ENCODE measurements at places on chromosomes 3 and 15. TPM values are rescaled to one million over a fixed set of nuclear protein-coding genes. Genes with fewer than 3 reads are reported as not detected.

DNA sequence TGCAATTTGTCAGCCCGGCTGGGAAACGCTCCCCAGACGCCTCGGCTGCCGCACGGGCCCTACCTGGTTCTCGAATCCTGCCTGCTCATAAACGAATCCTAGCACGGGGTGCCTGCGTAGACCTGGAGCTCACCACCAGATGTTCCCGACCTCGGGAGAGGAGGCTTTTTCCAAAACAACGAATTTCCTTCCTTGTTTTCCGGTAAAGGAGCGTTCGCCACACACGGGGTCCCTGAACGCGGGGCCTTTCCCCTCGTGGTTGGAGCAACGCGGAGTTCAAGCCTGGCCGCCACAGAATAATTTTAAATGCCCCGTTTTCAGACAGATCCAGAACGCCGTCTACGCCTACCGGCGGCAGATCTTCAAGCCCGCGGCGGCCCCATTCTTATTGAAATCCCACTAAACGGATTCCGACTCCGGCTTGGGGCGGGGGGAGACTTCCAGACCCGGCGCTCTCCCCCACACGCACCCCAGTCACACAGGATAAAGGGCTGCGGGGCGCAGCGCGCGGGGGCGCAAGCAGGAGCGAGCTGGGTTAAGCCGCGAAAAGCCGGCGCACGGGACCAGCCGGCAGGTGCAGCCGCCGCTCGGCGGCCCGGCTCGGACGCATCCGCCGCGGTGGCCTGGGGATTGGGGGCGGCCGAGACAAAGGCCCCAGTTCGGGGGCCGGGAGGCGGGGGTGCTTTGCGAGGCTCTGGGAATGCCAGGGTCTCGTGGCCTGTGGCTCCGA, 895 bp downstream of the GATA2 start:
- DNase-seq = no peak
- peak overlapping the region; percentile 19 for H3K4me3 ChIP-seq
- peak overlapping the region; percentile 76 for H3K27ac ChIP-seq
- peaks cover 34% of the 10 kb centered on the region for H3K4me1 ChIP-seq

DNA sequence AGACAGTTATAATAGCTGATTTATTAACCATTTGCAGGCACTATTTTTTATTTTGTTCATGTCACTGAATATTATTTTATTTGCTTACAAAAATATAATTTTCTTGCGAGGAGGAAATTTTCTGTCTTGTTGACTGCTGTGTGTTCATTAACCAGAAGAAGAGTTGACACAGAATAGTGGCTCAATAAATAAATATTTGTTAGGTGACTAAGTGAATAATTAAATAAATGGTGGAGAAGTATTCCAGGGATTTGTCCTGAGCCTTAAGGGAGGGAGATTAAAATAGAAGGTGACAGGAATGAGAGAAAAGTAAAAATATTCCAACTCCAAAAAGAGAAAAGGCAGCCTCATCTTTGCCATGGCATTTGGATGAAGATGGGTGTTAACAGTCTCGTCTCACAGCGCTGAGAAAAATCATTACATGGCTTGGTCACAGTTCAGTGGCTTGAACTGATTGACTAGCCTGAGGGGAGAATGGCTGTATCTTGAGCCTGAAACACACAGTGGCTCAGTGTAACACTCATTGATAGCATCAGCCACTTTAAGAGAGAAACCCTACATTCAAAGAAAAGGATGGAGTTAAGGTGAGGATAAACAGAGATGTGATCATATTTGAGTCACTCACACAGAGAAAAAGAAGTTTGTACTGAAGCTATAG, 449.9 kb upstream of the NAALADL2 start:
- no peak for DNase-seq
- no peak overlapping the region for H3K27ac ChIP-seq

DNA sequence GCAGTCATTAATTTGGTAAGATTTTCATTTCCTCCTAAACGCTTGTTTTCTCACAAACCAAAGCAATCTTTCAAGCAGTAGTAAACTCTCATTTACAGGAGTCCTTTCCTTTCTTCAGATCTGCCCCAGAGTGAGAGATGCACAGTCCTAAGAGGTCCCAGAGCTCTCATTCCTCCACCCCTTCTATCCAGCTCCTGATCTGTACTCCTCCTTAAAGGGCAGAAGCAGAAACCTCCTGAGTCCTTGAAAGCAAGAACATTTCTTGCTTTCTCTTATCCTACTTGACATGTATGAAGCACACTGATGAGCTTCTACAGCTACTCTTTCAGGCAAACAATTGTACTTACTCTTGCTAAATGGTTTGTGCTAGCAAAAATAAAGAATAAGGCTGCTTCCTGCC, 11.7 kb downstream of the EXD1 start:
- no peak overlapping the region for H3K4me3 ChIP-seq
- no peaks in the 10 kb centered on the region for H3K4me1 ChIP-seq
- no peak for DNase-seq
- H3K36me3 ChIP-seq = no peaks in the 10 kb centered on the region
- no peaks in the 10 kb centered on the region for H3K27me3 ChIP-seq

- no peak overlapping the region for H3K27ac ChIP-seq
- H3K36me3 ChIP-seq = no peaks in the 10 kb centered on the region
- DNase-seq = no peak
These were observed 35.5 kb upstream of the CGNL1 start for GRCh38 chr15:57340682-57341259.

The IRAK2 gene
- total RNA-seq = 5.1 TPM

GRCh38 chr3:4358273-4358672, 55.1 kb downstream of the SETMAR start:
- H3K4me3 ChIP-seq = no peak overlapping the region
- H3K27ac ChIP-seq = no peak overlapping the region
- DNase-seq = no peak
- no peaks in the 10 kb centered on the region for H3K27me3 ChIP-seq
- no peaks in the 10 kb centered on the region for H3K4me1 ChIP-seq

GRCh38 chr3:151219056-151219455, 16.0 kb upstream of the GPR171 start:
- H3K27me3 ChIP-seq = no peaks in the 10 kb centered on the region
- H3K4me3 ChIP-seq = no peak overlapping the region
- no peaks in the 10 kb centered on the region for H3K36me3 ChIP-seq
- H3K27ac ChIP-seq = no peak overlapping the region
- H3K4me1 ChIP-seq = no peaks in the 10 kb centered on the region
- DNase-seq = no peak

DNA sequence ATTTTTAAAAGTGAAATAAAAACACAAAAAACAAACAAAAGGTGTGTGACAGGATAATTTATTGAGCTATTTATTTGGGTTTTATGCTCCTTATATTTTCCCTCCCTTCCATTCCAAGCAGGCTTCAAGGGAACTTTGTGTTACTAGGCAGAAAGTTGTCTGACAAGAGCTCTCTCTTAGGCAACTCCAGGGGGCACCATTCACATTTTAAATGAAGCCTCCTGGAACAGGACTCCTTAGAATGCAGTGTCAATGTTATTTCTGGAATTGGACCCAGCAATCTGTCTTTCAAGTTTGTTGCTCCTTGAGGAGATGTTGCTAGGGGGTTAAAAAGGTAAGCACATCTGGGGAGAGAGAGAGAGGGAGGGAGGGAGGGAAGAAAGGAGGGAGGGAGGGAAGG, 5.4 kb upstream of the RFX7 start:
- DNase-seq = no peak
- no peaks in the 10 kb centered on the region for H3K36me3 ChIP-seq
- H3K4me3 ChIP-seq = no peak overlapping the region

The P2RY13 gene
- not detected for total RNA-seq

The GADL1 gene
- not detected for total RNA-seq

The CLDN18 gene
- total RNA-seq = not detected

The ELP6 gene
- 47.1 TPM for total RNA-seq

DNA sequence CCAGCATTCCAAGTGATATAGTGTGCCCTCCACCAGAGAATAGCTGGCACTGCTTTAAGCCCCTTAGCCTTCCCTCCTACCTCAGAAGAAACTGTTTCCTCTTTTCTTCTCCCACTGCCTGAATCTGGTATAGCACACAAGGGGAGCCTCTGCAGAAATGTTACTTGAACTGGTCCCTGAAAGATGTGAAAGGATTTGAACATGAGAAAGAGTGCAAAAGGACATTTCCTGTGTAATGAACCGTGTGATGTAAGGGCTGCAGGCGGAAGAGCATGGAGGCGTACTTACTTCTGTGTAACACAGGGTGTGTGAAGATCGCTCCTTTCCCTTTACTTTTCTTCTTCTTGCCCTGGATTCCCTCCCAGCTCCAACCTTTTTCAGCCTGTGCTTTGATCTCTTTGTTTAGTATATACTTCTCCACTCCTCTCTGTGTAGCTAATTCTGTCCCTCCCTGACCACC, 8.4 kb downstream of the TMOD3 start:
- H3K36me3 ChIP-seq = no peaks in the 10 kb centered on the region
- H3K27ac ChIP-seq = no peak overlapping the region
- no peak for DNase-seq
- H3K4me3 ChIP-seq = no peak overlapping the region
- no peaks in the 10 kb centered on the region for H3K27me3 ChIP-seq

The OR5H6 gene
- not detected for total RNA-seq

The UROC1 gene
- total RNA-seq = not detected

GRCh38 chr3:87771337-87772192, 287.2 kb downstream of the CGGBP1 start:
- no peaks in the 10 kb centered on the region for H3K36me3 ChIP-seq
- no peaks in the 10 kb centered on the region for H3K4me1 ChIP-seq
- H3K27ac ChIP-seq = no peak overlapping the region
- no peaks in the 10 kb centered on the region for H3K27me3 ChIP-seq
- DNase-seq = peak; percentile 4
- H3K4me3 ChIP-seq = no peak overlapping the region

DNA sequence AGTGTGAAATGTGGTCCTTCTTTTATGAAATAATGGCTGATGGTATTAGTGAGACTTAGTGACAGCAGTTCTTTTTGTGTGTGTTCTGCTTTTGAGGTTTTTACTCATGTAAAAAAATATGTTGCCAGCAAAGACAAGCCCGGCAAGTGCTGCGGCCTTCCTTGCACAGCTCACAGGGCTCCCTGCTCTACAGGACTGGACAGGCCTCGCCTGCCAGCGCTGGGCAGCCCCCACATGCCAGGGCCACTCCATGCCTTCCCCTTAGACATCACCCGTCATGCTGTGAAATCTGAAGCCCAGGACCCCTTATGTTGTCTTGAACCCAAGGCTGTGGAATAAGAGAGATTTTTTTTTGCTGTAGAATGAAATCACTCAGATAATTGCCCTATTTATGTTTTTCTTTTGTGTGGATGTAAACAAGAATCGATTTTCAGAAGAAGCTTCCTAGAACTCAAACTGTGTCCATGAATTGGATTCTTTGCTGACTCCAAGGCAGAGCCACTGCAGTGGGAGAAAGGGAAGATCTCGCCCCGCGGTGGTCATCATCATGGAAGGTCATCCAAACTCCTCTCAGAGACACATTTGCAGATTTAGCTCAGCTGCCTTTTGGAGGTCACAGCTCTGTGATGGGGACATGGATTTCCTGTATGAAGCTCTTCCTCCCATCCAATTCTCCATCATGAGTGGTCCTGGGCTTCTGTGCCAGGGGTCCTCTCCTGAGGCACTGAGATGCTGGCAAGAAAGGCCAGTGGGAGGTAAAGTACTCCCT, 150.8 kb downstream of the ATP10A start:
- H3K4me1 ChIP-seq = no peaks in the 10 kb centered on the region
- H3K27me3 ChIP-seq = no peaks in the 10 kb centered on the region
- DNase-seq = no peak
- H3K4me3 ChIP-seq = no peak overlapping the region
- no peak overlapping the region for H3K27ac ChIP-seq
- H3K36me3 ChIP-seq = no peaks in the 10 kb centered on the region

GRCh38 chr3:13352621-13353131, 67.4 kb downstream of the NUP210 start:
- peak overlapping the region; percentile 35 for H3K27ac ChIP-seq
- peaks cover 78% of the 10 kb centered on the region for H3K36me3 ChIP-seq
- no peak for DNase-seq
- H3K4me3 ChIP-seq = no peak overlapping the region

DNA sequence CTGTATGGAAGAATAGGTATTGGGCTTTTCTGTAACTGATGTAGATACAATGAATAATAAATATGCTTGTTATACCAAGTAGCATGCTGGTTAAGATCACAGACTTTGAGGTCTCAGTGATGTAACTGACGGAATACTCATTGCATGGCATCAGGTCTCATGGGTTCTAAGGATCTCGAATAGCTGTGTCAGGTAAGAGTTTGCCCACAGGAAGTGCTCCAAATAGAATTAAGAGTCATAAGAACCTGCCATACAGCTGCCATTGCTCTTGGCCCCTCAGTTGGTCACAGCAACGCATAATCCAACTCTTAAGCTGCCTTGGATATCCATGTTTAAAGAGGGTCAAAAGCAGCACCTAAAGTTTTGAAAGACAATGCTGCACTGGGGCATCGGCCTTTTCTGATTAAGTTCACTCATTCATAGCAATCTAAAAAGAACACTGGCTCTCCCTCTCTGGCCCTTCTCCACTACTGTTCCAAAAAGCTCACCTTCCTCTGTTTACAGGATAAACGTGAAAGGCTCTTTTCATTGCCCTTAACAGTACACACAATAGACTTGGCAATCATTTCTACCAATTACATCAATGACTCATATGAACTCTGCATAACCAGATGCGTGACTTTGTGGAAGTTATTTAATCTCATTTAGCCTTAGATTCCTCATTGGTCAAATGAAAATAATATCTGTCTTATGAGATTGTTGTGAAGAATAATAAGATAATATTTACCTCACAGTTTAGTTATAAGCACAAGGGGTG, 74.6 kb downstream of the ZBTB20 start:
- H3K36me3 ChIP-seq = no peaks in the 10 kb centered on the region
- H3K27me3 ChIP-seq = no peaks in the 10 kb centered on the region
- no peak overlapping the region for H3K4me3 ChIP-seq

The ROPN1 gene
- total RNA-seq = not detected

The IQCF5 gene
- total RNA-seq = not detected

DNA sequence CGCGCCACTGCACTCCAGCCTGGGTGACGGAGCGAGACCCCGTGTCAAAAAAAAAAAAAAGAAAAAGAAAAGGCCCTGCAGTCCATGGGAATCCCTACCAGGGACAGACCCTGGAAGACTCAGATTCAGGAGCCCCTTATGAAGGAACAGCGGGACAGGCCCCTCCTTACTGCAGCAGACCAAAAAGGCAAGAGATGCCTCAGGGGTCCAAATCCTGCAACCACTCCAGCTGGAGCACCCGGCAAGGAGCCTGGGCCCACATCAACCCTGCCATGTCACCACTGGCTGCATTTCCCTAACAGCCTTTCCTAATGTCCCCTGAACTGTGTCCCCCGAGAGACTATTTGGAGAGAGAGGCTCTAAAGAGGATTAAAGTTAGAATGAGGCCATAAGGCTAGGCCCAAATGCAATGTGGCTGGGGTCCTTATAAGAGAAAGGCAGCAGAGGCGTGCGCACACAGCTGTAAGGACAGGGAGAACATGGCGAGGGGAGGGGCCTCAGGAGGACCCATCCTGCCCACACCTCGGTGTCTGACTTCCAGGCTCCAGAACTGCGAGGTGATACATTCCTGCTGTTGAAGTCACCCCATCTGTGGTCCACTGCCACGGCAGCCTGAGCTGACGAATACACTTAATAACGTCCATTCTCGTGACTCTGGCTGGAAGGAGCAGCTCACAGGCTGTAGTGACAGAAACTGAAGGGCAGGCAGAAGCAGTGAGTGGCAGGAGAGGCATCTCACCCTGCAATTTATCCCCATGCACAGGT, 78.1 kb downstream of the ATP10A start:
- H3K27ac ChIP-seq = no peak overlapping the region
- H3K4me1 ChIP-seq = peaks cover 4% of the 10 kb centered on the region
- H3K4me3 ChIP-seq = no peak overlapping the region
- H3K27me3 ChIP-seq = no peaks in the 10 kb centered on the region
- DNase-seq = no peak
- no peaks in the 10 kb centered on the region for H3K36me3 ChIP-seq
